Stimulated activated CD8-positive, alpha-beta memory T cell treated with anti-CD3 and anti-CD28 coated beads, Interleukin-2, amount 100 ng/mL, for 1 hour (primary cell): ENCODE measurements at places on chromosomes 3 and 15.

DNA sequence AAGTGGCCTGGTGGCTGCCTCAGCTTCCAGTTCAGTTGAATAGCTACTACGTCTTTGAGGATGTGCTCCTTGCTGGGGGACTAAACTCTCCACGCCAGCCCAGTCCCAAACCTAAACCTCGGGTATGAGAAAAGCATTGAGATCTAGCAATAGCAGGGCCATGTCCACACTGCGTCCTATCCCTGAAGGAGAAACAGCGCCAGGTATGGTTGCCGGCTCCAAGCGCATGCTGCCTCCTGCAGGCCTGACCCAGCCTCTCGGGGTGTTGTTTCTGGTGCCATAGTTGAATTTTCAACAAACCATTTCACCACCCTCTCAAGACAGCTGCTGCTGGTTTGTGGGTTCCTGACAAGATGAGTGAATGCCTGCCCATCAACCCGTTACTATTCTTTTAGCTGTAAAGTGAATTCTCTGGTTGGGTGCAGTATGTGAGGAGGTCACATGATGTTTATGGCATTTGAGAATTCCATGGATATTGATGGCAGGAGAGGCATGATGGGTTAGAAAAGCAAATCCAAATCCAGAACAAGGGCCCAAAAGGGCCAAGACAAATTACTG is 13.0 kb upstream of the SLC28A1 start:
- no peak for DNase-seq

- DNase-seq: no peak
These were observed 4.2 kb downstream of the TP63 start for GRCh38 chr3:189635339-189635738.

GRCh38 chr3:124504332-124505059 is 225.8 kb upstream of the UMPS start:
- no peak for DNase-seq

GRCh38 chr3:37443363-37444035 is 269.1 kb upstream of the LRRFIP2 start:
- DNase-seq: no peak

DNA sequence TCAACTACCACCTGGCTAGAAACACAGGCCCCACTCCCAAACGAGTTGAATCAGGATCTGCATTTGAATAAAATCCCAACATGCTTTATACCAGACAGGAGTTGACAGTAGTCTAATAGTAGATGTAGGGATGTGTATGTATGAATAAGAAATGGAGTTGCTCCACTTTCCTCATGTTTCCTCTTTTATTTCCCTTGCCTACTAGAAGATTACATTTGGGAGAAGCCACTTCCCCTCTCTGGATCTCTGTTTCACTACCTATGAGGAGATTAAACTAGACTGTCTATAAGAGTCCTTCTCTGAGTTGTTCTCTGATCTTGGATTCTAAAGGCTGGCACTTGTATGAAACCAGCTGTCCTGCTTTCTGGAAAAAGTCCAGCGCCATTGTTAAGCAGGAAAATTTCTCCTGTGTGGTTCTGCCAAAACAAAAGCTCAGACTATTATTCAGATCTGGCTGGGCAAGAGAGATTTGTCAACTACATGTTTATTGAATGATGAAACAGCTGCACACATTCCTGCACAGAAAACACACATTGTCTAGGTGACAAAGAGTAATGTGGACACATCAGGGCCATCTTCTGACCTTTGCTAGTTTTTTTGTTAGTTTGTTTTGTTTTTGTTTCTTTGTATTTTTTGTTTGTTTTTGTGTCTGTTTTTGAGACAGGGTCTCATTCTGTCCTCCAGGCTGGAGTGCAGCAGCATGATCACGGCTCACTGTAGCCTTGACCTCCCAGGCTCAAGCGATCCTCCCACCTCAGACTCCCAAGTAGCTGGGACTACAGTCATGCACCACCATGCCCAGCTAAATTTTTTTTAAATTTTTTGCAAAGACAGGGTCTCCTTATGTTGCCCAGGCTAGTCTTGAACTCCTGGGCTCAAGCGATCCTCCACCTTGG is 29.9 kb downstream of the ACP3 start:
- DNase-seq: no peak

- DNase-seq: no peak
These were observed 5.7 kb upstream of the STAB1 start for GRCh38 chr3:52489453-52489852.

DNA sequence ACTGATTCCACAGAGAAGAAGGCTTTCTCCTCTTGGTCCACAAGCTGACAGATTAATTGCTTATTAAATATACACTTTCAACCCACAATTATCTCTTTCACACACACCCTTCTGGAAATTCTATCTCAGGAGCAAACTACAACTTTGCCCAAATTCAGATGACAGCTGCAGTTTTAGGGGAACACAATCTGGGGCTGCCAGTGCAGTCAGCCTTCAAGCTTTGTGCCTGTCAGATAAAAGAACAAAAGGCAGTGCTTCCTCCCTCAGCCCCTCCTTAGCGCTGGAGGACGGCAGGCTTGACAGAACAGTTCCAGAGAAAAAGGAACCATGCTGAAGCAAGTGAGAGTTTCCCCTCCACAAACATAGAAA is 99.6 kb downstream of the TMCC1 start:
- no peak for DNase-seq

GRCh38 chr15:101439920-101440319 is 49.6 kb downstream of the PCSK6 start:
- no peak for DNase-seq

DNA sequence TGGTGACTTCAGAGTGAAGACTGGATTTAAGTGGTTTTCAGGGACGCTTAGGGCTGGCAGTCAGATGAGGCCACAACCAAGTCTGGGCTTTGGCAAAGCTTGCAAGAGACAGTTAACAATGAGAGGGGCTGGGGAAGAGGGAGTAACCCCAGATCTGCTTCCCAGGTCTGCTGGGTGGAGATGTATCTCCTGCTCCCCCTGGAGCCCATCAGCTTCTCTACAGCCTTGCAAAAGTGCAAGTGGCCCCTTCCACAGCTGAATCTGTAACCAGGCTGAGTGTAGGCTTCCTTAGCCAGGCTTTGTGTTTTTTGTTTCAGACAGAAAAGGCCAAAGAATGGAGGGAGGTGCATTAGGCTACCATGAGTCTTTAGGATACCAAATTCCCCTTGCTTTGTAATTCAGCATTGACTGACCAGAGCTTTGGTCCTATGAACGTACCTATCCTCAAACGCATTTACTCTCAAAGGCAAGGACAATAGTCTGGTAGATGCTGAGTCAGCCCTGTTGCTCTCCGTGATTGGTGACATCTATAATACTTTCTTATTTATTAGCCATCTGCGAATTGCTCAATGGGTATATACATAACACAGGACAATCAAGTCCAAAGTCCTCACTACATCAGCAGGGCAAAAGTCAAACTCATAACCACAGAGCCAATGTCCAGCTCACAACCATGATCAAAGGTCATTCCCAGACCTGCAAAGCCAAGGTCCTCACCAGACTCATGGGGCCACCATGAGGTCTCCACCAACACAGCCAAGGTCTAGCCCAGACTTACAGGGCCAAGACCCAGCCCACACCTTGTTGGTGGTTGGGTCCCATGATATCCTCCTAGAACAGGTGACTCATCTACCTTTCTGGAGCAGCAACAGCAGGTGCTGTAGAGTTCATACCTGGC is 17.1 kb downstream of the CCDC13 start:
- no peak for DNase-seq

DNA sequence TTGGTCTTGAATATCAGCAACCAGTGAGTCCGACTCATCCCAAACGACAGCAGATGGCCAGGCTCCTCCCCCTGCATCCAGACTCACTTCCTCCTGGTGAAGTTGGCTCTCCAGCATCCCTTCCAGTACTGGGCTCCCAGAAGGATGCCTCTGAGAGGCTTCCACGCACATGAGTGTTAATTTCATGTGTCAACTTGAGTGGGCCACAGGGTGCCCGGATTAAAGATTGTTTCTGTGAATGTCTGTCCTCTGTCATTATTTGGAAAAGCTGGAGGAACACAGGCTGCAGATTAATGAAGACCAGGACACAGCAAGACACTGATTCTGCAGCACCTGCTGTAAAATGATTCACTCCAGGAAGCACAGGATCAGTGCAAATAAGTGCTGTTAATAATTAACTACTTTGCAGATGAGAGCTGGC is 99.8 kb downstream of the ATP10A start:
- DNase-seq: no peak

DNA sequence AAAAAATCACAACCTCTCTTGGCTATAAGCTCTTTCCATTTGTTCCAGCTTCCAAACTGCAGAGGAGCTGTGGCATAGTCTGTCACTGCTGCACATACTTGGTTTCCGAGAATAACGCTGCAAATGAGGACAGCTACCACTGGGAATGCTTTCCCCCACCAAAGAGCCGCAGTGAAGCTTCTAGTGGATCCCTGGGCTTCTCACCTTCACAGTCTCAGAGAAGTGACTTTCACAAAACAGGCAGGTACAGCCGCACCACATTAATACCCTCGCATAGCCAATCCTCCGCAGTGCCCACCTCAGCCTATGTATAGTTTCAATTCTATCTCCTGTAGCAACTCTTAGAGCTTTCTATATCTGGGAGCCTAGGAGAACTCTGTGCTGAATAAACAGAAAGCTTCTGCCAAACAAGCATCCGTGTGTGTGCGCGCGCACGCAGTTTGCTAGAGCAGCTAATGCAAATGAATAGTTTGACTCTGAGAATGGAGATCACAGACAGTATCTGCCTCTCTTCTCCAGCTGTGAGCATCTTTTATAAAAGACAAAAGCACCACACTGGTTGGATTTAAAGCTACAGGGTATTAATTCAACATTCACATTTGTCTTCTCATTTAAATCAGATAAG is 81.9 kb upstream of the PLXND1 start:
- no peak for DNase-seq

DNA sequence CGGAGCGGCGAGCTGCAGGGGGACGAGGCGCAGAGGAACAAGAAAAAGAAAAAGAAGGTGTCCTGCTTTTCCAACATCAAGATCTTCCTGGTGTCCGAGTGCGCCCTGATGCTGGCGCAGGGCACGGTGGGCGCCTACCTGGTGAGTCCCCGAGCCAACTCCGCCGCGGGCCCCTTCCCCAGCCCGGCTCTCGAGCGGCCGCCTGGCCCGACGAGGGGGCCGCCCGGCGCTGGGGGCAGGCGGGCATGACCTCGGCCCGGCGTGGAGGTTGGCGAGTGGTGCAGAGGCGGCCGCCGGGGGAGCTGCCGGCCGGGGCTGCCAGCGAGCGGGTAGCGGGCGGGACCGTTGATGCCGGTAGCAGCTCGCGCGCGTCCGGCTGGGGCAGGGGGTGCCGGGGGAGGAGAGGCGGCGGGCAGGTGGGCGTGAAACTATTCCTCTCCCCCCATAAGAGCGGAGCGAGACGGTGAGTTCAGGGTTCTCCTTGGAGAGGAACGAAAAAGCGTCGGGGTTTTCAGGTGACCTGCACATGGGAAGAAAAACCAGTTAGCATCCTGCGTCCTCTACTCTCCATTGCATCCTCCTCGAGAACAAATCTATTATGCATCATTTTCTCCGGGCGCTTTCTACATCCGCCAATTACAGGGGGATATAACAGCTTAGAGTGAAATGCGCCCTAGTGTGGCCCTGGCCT is 585 bp downstream of the SLCO3A1 start:
- no peak for DNase-seq

DNA sequence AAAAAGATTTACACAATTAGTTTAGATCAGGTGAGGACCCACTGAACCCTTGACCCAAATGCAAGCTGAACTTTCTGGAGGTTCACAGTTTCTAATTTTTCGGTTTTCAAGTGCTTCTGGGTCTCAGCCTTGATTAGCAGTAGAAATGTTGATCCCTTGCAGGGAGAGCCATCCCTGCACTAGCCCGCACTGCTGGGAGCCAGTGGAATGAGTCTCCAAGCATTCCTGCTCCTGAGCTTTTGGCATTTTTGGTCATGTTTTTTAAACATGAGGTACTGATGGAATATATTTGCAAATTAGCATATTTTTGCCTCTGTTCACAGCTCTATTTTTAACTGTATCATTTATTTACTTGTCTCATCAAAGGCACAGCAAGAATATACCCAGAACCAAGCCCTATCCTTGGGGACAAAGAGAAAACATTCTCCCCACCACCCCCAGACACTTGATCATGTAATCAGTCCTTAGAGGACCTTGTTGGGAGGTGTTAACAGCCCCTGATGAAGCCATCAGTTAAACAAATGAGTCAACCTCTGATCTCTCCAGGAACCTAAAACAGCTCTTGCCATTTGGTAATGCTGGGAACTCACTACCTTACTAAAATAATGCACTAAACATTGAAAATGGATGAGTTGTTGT is 119.0 kb upstream of the CTDSPL start:
- DNase-seq: no peak

DNA sequence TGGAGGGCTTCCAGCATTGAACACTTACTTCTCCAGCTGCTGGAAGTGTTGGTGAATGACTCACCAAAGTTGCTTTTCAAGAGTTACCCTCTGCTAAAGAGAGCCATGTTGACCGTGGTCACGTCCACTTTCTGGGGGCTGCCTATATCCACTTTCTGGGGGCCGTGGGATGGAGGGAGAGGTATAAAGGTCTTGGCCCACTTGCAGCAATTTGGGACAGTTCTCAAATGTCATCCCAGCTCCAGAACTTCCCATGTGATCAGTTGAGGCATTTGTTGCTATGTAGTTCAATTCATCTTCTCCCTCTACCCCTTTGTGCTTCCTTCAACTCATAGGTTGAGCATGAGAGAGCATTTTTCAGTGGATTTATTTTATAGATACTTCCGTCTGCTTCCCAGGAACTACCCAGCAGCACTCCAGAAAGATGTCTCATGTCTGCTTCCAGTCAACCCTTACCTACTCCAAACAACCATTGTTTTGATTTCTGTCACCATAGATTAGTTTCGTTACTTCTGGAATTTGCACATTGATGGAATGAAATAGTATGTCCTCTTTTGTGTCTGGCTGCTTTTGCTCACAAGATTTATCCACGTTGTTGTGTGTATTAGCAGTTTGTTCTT is 130.6 kb downstream of the TCF12 start:
- DNase-seq: no peak

GRCh38 chr15:78234515-78235040 is at the start of gene ACSBG1:
Gene ACSBG1 (minus strand): TSS chr15:78234565. CDS start chr15:78234501, 64 bp downstream.
- no peak for DNase-seq

GRCh38 chr3:29802057-29802456 is 521.2 kb downstream of the RBMS3 start:
- DNase-seq: no peak

DNA sequence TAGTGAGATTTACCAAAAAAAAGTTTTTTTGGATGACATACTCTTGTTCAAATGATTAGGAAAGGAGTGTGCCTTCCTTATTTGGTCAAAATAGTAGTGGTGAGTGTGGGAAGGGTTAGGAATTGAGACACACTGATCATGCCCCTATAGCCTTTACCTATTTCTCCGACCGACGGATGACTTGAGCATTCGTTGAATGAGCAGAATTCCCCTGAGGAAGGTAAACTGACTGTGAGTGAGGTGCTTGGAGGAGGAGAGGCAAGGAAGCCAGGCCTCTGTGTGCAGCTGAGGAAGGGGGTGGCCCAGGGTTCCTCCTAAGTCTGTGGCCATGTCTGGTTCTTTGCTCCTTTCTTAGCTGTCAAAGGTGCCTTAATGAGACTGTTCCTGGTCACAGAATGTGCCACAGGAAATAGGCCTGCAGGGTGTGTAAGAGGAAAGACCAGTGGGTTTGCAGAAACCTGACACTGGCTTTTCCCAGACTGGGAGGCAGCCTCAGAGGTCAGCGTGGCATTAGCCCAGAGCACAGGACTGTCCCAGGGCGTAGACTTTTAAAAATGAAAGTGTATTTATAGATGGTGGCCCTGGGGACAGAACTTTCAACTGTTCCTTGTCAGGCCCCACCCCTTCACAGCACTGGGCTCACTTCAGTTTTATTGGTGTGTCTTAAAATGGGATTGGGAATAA is 307.7 kb upstream of the C2CD4B start:
- DNase-seq: no peak

- DNase-seq: no peak
These were observed 5.5 kb downstream of the CCPG1 start for GRCh38 chr15:55402707-55403106.

GRCh38 chr3:197471221-197472010 is 84.4 kb downstream of the BDH1 start:
- no peak for DNase-seq
